Activated CD4-positive, alpha-beta T cell treated with anti-CD3 and anti-CD28 coated beads, Interleukin-2, amount 50 U/mL, for 4 hours (primary cell): ENCODE measurements at places on chromosomes 11 and 22.

DNA sequence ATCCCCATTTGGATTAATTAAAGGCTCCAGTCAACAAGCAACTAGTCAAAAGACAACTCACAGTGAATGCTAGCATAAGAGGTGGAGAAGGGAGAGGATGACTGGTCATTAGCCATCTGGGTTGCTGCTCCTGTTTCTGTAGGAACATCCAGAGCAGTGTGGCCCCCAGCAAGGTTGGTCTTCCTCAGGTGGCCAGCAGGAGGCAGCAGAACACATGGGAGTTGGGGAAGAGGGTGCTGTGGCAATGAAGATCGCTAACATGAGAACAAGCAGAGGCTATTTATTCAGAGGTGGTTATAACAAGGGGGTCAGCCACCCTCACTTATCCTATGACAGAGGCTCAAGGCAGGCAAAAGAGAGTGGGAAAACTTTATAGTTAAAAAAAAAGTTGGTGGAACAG is 21.3 kb downstream of the IZUMO1R start:
- peak; percentile 21 for DNase-seq

GRCh38 chr11:84396521-84396920 is 1110.4 kb upstream of the CCDC90B start:
- no peak for DNase-seq

DNA sequence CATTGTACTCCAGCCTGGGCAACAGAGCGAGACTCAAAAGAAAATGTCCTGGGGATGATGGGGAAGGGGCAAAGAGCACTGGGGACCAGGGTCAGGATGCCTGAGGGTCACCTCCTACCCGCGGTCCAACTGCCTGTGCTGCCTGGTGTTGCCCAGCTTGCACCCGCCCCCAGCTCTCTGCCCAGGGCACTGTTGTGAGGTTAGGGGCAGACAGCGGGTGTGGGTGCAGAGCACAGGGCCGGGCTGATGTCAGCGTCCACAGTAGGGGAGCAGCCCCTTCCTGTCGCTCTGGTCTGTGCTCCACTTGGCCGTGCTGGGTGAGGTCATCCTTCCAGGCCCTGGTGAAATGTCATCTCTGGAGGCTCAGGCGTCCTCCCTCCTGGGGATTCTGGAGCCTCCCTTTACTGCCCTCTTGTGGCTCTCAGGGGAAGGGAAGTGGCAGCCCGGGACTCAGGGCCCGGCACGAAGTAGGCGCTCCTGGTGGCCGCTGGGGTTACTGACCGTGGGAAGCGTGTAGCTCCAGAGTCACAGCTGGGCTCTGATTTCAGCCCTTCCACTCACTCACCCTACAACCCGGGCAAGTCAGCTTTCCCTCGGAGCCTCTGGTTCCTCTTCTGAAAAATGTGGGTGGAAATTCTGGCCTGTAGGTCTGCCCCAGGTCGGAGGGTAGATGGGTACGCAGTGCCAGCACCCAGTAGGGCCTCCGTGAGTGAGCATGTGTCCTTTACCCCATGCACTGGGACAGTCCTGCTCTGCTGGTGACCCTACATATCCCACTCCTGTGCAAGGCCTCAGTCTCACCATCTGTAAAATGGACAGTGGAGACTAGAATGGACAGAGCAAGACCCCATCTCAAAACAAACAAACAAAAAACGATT is 17.3 kb upstream of the PRR5 start:
- peak; percentile 77 for DNase-seq

DNA sequence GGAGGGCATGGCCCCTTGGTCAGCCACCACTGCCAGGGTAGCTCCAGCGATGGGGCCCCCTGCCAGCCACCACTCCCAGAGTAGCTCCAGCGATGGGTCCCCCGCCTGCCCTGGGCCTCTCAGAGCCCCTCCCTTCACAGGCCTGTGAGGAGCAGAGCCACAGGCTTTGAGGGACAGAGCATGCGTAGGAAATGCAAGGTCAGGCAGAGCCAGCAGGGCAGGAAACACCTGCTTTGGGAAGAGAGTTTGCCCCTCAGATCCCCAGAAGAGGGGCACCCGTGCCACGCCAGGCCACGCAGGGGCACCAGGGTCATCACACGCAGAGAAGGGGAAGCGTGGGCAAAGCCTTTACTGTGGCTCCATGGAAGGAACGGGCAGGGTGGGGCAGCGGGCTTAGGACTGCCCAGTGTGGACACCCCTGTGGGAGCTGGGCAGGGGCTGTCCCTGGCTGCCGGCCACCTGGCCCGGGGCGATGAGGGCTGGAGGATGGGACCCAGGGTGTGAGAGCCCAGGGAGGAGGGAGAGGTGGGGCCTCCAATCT is 477.8 kb downstream of the BRD1 start:
- no peak for DNase-seq

GRCh38 chr11:17298302-17298701 is 21.8 kb downstream of the NUCB2 start:
- DNase-seq, result no peak

- no peak for DNase-seq
Observed at GRCh38 chr11:134041791-134042696, 26.8 kb upstream of the JAM3 start.

DNA sequence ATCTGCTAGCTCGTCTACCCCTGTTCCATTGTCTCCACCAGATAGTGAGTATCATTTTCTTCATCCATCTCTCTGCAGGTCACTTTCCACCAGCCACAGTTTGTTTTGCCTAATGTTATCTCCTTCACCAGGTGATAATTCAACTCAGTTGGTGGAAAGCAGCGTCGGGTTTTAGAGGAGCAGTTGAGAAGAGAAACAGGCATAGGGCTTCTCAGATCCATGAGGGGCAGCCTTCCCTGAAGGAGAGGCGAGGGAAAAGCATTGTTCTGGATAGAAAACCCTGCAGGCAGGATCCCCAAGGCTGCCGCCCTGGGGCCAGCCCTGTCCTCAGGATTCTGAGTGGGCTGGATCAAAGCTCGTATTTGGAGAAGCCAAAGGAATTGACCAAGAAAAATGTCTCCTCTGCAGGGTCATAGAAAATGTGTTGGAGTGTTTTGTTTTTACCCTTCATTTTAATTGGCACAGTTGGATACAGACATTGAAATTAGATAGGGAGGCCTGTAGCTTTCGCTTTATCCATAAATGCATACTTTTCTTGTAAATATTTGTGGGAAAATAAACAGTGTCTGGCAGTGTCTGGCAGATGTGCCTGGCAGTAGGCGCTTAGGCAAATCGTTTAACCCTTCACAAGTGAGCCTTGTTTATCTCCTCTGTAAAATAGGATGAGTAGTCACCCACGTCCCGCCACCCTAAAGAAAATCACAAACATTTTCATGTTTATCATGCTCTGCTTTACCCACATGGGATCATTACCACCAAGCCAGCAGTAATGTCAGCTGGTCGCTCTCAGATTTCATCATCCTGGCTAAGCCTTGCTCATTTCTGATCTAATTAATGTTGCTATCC is 73.4 kb upstream of the TTC12 start:
- DNase-seq, result no peak

DNA sequence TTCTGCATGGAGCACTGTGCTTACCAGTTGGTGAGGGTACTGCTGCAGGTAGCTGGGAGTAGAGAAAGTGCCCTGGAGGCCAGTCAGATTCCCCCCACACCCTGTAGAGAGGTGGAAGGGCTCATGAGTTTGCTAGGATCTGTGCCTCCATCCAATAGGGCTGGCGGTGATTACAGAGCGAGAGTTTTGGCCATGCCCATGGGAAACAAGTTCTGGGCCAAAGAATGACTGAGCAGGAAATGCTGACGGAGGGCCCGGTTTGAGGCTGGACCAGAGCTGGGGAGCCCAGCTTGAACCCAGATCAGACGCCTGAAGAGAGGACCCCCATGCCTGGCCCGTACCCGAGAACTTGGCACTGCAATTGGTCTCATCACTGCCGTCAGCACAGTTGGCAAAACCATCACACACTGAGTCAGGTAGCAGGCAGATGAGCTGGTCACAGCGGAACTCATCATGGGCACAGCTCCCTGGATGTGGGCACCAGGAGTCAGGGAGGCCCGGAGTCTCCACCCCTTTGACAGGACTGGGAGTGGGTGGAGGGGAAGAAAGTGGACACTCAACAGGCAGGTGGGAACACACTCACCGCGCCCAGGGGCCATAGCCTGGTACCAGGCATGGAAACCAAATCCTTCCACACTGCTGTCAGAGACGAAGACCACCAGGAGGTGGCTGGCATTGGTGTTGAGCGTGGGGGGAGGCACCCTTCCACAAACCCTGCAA is 2.1 kb downstream of the MFRP start:
- DNase-seq, result no peak

GRCh38 chr11:85767246-85767945 is 43.5 kb downstream of the SYTL2 start:
- DNase-seq, result no peak

- no peak for DNase-seq
Observed at GRCh38 chr11:117623831-117624271, 173.2 kb downstream of the DSCAML1 start.

DNA sequence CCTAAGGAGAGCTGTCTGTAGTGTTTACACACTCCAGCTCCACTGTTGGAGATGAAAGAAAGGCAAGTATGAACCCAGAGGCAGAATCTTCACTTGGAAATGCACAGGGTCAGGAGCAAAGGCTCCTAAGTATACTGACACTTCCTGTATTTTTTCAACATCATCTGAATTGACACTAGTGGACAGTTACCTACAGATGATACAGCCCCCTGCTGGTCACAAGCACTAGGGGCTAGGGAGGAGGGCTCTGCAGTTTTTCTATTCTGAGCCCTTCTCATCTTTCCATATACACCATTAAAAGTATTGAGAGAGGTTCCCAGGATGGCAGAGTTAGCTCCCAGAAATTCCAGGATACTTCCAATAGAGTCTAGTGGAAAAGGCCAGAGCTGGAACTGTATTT is 290.3 kb upstream of the API5 start:
- DNase-seq, result no peak

GRCh38 chr11:12090061-12090591 is 20.3 kb upstream of the MICAL2 start:
- DNase-seq, result no peak

- no peak for DNase-seq
Observed at GRCh38 chr22:36423461-36424404, 36.0 kb upstream of the MYH9 start.

- DNase-seq, result peak; percentile 48
Observed at GRCh38 chr22:50599816-50600455, 657 bp upstream of the MAPK8IP2 start.

- DNase-seq, result no peak
Observed at GRCh38 chr11:117720061-117720511, 76.9 kb downstream of the DSCAML1 start.

DNA sequence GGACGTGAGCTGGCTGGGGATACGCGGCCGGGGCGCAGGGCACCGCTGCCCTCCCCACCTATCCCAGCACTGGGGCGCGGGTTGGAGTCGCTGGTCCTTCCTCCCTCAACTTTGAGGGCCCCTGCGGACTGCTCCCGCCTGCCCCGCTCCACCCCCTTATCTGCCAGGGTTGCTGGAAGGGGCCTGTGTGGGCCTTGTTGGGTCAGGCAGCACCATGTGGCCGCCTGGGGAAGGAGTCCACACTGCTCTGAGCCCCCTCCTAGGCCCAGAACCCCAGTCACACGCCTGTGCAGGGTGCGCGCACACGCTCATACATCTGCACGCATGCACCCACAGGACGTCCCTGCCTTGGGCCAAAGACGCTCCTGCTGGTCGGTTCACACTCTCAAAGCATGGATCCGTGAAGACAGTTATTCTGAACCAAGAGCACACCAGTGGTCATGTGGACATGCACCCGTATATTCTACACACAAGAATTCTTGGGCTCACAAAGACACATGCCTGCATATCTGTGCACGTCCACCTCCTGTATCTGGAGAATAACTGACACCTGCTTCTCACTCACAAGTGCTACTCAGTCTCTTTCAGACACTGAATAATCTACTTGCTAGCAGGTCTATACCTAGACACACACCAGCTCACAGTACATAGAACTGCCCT is 710 bp downstream of the TUB start:
- no peak for DNase-seq

DNA sequence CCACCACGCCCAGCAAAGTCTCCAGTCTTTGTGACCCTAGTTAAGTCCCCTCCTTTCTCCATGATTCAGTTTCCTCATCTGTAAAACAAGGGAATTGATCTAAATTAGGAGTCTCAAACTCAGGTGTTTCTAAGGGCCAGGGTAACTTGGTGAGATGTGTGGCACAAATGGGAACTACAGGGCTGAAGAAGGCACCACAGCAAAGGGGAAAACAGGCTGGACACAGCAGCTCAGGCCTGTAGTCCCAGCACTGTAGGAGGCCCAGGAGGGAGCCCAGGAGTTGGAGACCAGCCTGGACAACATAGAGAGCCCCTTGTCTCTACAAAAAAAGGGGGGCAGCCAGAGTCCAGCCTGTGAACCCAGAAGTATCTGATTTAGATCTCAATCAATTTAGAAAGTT is 15.6 kb upstream of the PATZ1 start:
- DNase-seq, result no peak

DNA sequence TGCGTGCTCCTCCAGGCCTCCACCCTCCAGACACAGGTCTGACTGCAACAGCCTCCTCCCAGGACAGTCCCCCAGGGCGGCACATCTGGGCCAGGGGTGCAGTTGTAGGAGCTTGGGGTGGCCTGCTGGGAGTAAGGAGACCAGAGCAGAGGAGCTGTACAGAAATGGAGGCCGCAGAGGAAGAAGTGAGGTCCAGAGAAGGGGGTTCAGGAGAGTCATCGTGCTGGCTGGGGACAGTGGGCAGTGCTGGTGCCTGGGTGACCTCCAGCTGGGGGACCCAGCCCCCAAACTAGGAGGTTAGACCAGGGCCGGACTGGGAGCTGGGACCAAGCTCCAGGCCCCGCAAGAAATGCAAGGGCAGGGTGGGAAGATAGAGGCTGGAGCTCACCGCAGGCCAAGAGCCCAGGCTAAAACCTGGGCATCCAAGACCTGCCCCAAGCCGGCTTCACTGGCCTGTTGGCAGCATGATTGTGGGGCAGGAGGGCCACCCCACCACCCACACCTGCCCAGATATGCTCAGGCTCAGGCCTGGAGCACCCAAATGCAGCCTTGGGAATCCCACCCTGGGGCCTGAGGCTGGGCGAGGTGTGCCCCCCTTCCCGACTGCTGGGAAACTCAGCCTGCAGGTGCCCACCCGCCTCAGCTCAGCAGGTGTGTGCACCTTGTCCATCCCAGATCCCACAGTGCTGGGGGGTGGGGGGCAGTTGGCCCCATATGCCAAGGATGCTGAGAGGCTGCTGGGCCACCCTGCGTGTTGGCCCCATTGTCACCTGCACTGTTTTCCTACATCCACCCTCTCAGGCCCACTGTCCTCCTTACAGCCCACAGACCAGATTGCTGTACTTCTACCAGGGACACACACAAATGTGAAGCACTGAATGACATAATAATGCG is 96.9 kb downstream of the MORC2 start:
- no peak for DNase-seq

DNA sequence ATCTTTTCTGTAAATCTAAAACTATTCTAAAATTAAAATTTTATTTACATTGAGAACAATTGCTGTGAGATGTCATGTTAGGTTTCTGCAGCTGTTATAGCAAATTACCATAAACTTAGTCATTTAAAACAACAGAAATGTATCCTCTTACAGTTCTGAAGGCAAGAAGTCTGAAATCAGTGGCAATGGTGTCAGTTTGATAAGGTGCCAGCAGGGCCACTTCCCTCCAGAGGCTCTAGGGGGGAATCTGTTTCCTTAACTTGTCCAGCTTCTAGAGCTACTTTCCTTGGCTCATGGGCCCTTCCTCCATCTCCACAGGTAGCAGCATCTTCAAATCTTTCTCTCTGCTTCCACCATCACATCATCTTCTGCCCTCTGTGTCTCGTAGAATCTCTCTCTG is 23.0 kb downstream of the MOGAT2 start:
- DNase-seq, result no peak

- no peak for DNase-seq
Observed at GRCh38 chr11:17383461-17383860, 5.0 kb downstream of the KCNJ11 start.
